ENCODE measurements at places on chromosomes 4 and X.
A peak's percentile ranks its signal among the peaks of the same experiment; 100 is the strongest.

DNA sequence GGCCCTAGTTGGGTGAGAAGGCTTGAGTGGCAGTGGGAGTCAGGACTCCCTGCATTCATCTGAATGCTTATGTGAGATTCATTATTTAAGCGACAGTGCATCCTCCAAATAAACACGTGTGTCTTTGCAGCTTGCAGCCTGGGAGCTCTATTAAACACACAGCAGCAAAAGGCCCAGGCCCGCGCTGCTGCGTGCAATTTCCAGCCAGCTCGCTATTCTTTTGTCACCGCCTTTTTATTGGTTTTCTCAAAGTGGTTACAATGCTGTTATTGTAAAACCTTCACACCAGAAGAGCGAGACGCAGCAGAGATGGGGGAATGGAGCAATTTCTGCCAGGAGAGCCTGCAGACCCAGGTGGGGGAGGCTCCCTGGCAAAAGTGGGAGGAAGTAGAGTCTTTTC is 252.5 kb downstream of the BCOR start:
- DNase-seq, result no peak

DNA sequence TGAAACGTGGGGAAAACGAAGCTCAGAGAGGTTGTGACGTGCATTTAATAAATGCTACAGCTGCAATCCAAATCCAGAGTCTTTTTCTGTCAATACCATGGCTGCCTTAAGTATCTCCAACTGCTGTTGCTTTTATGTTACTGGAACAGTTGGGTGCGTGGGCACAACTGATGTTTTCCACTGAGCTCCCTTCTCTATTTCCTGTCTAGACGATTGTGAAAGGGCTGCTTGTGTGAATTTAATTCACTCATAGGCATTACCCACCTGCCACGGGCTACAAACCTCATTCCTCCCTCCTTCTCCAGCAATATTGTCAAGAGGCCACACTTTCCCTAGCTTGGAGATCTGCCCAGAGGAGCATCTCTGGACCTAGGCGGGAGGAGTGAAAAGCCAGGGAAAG is 526.0 kb downstream of the MID1IP1 start:
- no peak for DNase-seq

GRCh38 chr4:94690851-94691254 is 66.9 kb upstream of the BMPR1B start:
- no peak for DNase-seq

DNA sequence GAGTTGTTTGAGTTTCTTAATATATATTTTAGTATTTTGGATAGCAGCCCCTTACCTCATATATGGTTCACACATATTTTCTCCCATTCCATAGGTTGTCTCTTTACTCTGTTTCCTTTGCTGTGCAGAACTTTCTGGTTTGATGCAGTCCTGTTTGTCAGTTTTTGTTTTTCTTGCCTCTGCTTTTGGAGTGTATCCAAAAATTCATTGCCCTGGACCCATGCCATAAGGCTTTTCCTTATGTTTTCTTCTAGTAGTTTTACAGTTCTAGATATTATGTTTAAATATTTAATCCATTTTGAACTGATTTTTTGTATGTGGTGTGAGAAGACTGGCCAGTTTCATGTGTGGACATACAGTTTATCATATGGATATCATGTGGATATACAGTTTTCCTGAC is 58.5 kb upstream of the NUDT6 start:
- no peak for DNase-seq

- peak; percentile 52 for DNase-seq
These were observed 38.2 kb downstream of the AFF1 start for GRCh38 chr4:86972997-86973396.

GRCh38 chr4:25060241-25060962 is 29.7 kb upstream of the LGI2 start:
- DNase-seq, result no peak

- DNase-seq, result peak; percentile 85
These were observed 33.9 kb downstream of the CPLX1 start for GRCh38 chr4:791898-792625.

DNA sequence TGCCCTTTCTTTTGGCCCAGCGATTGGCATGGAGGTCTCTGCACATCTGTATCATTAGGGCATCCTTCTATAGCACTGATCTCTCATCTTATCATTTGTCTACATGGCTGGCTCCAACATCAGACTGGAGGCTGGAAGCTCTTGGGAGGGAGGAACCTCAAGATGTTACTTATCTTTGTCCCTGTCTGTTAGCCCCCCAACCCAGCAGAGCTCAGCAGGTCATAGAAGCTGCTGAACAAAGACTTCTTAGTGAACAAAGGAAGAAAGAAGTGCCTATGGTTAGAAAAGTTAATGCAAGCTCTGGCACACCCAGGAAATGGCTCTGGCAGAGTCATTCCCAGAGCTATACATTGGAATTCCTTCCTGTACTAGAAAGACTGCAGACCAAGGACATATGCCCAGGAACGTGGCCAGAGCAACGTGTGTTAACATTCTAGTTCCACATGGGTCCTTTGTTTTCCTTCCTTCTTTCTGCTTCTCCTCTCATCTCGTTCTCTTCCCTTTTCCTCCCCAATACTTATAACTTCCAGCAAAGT is 74.0 kb downstream of the SEL1L3 start:
- DNase-seq, result no peak

DNA sequence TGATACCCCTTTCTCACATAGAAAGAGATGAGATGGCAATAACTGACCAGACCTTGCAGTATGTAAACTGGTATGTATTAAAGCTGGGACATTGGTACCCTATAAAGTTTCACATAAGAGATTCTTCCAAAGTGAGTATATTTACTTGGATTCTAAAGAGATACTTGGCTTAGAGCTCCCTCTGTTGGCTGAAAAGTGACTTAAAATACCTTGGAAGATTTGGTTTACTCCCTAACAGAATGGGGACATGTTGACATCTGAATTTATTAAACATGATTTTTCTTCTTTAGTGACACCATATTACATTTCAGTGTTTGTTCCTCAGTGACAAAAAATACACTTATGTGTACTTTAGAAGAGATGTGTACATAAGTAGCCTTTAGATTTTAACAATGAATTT is 47.9 kb upstream of the RGN start:
- peak; percentile 80 for DNase-seq

- no peak for DNase-seq
These were observed 57.5 kb downstream of the MTM1 start for GRCh38 chrX:150625875-150626274.

GRCh38 chr4:16259889-16260246 is 33.6 kb upstream of the TAPT1 start:
- no peak for DNase-seq

DNA sequence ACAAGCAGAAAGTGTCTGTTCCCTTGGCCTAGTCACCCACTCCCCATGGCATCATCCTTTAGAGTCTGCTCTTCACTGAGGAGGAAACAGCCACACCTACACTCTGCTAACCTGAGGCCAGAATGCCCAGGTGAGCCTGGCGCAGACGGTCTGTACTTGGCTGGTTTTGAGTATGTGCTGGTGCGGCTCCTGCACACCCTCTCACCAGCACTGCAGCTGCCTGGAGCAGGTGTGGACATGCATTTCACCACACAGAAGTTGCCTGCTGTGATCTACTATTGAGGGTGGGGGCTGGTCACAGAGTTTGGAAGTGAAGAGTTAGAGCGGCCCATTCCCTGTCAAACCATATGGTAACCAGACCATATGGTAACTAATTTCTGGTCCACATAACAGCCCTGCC is 39.5 kb downstream of the KANTR start:
- DNase-seq, result no peak

GRCh38 chrX:68431836-68432235 is 1.5 kb downstream of the OPHN1 start:
- no peak for DNase-seq

- DNase-seq, result peak; percentile 13
These were observed 46.3 kb downstream of the ALPK1 start for GRCh38 chr4:112343330-112344080.

DNA sequence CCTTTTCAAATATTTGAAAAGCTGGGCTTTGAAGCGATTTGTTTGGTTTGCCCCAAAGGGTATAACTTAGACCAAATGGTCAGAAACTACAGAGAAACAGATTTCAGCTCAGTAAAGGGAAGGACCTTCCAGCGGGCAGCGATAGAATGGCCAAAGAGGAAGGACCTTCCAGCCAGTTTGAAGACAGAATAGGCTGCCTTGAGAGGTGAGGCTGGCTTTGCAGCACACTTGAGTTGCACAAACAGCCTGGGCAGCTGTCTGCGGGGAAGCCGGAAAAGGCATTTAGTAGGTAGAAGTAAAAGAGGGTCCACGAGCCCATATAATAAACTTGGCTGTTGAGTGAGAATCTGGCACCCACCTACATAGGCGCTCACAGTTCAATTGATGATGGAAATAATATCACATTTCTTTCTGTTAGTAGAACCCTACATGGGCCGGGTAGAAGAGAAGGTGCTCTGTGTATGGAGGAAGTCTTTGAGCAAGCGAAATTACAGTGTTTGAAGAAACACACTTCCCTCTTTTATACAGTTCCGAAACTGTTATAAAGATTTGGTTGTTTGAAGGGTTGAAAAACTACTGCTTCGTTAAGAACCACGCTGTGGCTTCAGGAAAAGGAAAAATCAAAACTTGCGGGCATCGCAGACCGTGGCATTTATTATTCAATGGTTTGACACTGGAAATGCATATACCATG is 75.0 kb upstream of the SORBS2 start:
- no peak for DNase-seq

- DNase-seq, result no peak
These were observed 1833.2 kb upstream of the PCDH7 start for GRCh38 chr4:28886934-28887333.

GRCh38 chr4:48898733-48899431 is 7.7 kb downstream of the OCIAD2 start:
- no peak for DNase-seq

- DNase-seq, result no peak
These were observed 5.1 kb upstream of the SLC25A6 start for GRCh38 chrX:1397001-1397400.

DNA sequence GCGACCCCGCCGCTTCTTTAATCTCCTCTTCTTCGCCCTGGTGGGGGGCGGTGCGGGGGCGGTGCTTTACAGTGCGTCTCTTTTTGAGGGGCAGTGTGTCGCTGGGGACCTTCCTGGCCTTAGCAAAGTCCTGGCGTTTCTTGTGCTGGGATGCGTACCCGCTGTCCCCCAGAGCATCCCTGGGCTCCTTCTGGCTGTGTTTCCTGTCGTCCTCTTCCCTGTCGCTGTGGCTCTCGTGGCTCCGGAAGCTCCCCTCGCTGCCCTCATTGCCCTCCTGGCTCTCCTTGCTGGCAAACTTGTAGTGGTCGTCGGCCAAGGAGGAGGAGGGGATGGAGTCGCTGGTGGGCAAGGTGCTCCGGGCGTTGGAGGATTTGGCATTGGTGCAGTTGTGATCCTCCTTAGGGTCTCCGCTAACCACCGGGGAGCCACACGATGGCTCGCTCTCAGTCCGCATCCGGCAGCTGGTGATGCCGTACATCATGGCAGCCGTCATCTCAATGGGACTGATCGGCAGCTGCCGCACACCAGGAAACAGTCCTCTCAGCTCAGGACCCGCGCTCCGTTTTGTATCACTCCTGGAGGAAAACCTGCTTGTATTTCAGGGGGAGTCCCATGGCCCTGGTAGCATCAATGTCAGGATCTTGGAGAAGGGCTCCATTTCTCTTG is 30.4 kb upstream of the TMSB15A start:
- DNase-seq, result no peak

DNA sequence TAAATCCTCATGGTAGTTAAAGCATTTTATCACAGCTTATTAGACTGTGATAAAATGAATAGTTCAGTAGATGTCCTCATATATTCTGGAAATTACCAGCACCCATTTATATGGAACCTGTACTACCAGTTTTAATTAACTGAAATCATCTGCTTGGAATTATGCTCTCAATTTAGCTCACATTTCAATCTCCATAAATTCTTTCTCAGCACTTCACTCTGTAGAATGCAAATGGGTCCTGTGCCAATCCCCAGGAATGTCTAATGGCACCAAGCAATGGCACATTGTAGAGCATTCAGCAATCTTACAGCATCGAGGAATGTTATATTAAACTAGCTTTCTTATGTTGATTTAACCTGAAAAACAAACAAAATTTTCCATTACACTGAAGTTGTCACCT is 355.1 kb downstream of the PDHA2 start:
- no peak for DNase-seq

- no peak for DNase-seq
These were observed 137.2 kb downstream of the STPG2 start for GRCh38 chr4:98006060-98006459.

DNA sequence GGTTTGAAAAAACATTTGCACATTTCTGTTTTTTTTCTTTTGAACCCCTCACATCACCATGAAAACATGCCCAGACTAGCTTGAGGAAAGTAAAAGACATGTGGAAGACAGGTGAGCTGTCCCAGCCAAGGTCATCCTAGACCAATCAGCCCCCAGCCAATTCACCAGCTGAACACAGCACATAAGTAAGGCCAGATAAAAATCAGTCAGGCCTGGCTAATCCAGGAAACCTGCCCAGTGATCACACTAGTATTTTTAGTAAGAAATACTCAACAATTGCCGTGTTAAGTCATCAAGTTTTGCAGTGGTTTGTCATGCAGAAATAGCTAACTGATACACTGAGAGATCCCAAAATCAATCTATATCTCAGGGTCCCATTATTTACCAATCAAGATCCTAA is 4.4 kb upstream of the SMR3A start:
- no peak for DNase-seq

GRCh38 chrX:104254442-104255115 is at the start of gene ESX1:
ESX1 (minus strand) TSS chrX:104254933; CDS start chrX:104254849, 84 bp downstream.
- peak; percentile 51 for DNase-seq

GRCh38 chr4:120198411-120198810 is 131.8 kb upstream of the MAD2L1 start:
- DNase-seq, result no peak

- no peak for DNase-seq
These were observed 198.0 kb downstream of the GUCY2F start for GRCh38 chrX:109283870-109284269.

GRCh38 chr4:8404791-8405515 is 35.6 kb downstream of the ACOX3 start:
- no peak for DNase-seq

DNA sequence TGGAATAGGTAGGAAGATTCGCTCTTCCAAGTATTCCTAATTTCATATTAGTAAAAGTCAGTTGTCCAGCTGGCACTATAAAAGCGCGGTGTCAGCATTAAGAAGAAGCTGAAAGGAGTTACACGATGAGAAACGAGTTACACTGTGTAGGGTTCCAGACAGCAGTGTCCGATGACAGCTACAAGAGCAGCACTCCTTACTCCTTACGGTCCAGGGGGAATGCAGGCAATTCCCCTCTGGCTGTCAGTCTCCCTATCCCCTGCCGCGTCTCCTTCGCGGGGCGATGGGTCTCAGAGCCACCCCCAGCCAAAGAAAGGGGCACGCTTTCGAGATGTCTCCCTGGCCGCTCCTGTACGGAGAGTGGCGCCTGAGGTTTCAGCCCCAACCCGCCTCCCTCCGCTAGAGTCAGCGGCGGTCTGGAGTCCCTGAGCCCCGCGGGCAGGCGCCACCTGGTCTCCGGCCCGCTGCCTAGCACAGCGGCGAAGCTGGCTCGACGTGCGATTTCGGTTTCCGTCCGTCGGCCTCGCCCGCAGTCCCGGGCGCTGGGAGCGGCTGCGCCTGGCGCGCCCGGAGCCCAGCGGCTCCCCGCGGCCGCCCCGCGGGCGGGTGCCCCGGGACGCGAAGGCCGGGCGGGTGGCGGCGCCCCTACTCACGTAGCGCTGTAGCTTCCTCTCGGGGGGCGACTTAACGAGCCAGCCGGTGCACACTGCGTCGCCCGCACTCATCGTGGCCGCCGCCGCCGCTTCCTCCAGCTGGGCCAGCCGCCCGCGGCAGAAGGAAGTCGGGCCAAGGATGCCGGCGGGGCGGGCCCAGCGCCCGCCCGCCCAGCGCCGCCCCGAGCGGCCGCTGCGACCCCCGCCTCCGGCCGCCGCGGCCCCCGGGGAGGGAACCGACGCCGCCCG is at the start of gene GAB3:
Gene GAB3 (minus strand): TSS at position 777 of the 902 bp plus-strand sequence. CDS start 52 bp downstream, at position 725.
- DNase-seq, result peak; percentile 55

- DNase-seq, result no peak
These were observed 42.4 kb downstream of the KIAA0232 start for GRCh38 chr4:6824772-6825402.
